ENCODE measurements at places on chromosomes 6 and 20. TPM values are rescaled to one million over a fixed set of nuclear protein-coding genes. Genes with fewer than 3 reads are reported as not detected.

- DNase-seq: no peak
Measured at GRCh38 chr6:10426781-10427279, 12.0 kb upstream of the TFAP2A start.

DNA sequence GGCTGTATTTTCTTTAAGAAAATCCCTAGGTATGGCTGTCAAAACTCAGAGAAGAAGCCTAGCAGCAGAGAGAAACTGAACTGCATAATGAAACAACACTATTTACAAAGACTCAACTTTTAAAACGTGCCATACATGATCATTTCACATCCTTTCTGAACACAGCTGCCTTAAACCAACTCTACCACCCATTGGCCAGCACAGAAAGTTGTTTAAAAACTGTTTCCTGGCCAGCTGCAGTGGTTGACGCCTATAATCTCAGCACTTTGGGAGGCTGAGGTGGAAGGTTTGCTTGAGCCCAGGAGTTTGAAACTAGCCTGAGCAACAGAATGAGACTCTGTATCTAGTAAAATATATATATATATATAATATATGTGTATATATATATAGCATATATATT is 336.4 kb upstream of the SOX4 start:
- no peak for DNase-seq

GRCh38 chr6:49782293-49782692 is 4.8 kb downstream of the PGK2 start:
- DNase-seq: no peak

The MEP1A gene
- total RNA-seq: not detected

- DNase-seq: peak; percentile 66
Measured at GRCh38 chr20:48620507-48621375, 207.1 kb downstream of the PREX1 start.

All from CD4-positive, alpha-beta memory T cell (primary cell).